Activated naive CD8-positive, alpha-beta T cell treated with anti-CD3 and anti-CD28 coated beads, Interleukin-2, amount 10 ng/mL, durations not matched to agents 7 days and 5 days (primary cell): ENCODE measurements at places on chromosomes 2 and 18.

- DNase-seq, result no peak
Observed at GRCh38 chr2:11027195-11027594, 115.5 kb downstream of the KCNF1 start.

- DNase-seq, result no peak
Observed at GRCh38 chr2:175154661-175155082, 13.3 kb downstream of the ATF2 start.

- no peak for DNase-seq
Observed at GRCh38 chr2:217573571-217573970, 429.2 kb downstream of the TNS1 start.

DNA sequence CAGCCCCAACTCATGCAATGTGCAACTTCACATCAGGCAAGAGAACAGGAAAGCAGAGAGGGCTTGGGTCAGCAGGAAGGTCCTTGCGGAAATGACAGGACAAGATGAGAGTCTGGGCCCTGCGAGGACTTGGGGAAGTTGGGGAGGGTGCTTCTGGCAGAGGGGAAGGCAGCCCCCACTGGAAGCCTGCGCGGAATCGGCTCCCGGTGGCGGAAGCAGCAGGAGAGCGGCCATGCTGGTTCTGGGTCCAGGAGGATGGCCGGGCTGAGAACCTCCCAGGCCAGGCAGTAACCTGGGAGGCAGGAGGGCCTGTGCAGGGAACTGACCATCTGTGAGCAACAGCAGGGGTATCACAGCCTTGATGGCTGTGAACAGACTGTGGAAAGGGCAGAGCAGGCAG lies 112.9 kb downstream of the MBP start:
- DNase-seq, result no peak

DNA sequence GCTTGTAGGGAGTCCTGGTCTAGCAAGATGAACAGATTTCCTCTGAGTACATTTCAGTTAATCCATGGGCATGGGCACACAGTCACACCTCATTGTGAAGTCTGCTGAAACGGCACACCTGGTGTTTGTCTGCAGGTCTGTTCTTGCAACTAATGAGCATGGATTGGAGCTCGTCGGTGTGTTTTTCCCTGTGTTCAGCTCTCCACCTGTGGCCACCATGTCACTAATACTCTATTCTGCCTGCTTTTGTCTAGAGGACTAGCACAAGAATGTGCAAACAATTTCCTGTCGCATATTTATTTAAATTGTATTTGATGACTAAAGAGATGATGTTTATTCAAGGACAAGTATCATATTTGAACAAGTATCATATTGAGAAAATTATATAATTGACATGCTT lies 24.5 kb upstream of the PPP4R1 start:
- no peak for DNase-seq
